ENCODE measurements at places on chromosomes 2 and 18.

DNA sequence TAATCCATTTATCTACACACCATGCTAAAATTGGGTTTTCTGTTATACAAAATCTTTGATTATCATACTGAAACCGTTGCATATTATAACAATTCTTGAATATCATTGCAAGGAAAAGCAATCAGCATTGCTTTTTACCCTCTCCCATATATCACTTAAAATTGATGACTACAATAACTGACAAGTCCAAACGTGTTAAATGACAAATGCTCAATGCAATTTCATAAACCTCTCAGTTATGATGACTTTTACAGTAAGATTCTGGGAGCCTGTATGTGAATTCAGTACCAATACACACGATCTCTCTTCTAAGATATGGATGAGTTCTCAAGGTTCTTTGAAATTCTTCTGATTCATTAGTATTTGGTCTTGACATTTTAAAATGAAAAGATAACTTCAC, 368.5 kb upstream of the TRIB2 start:
- no peak for DNase-seq

DNA sequence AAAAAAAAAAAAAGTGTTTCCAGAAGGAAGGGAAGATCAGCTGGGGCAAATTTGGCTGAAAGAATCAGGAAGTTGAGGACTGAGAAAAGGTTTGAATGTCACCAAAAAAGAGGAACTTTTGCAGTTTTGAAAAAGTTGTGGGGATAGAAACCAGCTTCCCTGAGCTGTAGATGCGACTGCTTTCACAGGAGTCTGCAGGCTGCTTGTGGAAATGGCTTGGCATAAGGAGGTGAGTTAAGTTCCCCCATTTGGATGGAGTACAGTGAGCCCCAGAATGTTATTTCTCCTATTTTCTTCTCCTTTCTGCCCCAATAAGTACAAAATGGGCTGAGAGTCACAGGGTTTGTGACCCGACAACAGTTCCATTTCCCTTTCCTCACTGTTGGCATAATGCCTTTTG, 16.5 kb upstream of the ME2 start:
- DNase-seq = no peak

DNA sequence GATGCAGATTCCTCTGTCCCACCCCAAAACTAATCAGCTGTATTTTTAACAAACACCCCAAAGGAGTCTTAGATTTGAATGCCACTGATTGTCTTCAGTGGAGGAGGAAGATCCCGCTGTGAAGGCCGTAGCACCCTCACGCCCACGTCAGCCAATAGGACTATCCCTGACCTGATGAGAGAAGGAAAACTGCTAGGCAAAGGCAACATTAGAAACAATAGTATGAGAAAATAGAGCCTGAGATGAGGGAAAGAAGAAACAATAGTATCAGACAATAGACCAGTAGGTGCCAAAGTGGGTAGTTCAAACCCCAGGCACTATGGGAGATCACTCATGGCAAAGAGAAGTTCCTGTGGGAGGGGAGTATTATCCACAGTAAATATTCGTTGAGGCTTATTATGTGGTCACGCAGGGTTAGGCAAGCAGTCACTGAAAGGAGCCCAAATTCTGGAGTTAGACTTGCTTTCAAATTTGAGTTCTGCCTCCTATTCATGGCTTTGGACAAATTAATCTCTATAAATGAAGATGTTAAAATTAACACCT, 2.8 kb downstream of the PCBP1 start:
- DNase-seq = no peak

DNA sequence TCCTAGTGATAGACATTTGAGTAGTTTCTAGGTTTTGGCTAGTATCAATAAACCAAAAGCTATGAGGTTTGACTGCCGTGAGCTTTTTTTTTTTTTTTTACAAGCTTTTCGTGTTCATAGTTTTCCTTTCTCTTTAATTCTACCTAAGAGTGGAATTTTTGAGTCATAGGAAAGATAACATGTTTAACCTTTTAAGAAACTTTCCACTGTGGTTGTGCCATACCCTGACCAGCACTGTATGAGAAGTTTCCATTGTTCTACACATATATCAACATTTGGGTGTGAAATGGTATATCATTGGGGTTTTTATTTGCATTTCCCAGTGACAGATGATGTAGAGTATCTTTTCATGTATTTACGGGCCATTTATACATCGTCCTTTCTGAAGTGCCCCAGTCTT, 31.7 kb downstream of the UBE2F start:
- no peak for DNase-seq

DNA sequence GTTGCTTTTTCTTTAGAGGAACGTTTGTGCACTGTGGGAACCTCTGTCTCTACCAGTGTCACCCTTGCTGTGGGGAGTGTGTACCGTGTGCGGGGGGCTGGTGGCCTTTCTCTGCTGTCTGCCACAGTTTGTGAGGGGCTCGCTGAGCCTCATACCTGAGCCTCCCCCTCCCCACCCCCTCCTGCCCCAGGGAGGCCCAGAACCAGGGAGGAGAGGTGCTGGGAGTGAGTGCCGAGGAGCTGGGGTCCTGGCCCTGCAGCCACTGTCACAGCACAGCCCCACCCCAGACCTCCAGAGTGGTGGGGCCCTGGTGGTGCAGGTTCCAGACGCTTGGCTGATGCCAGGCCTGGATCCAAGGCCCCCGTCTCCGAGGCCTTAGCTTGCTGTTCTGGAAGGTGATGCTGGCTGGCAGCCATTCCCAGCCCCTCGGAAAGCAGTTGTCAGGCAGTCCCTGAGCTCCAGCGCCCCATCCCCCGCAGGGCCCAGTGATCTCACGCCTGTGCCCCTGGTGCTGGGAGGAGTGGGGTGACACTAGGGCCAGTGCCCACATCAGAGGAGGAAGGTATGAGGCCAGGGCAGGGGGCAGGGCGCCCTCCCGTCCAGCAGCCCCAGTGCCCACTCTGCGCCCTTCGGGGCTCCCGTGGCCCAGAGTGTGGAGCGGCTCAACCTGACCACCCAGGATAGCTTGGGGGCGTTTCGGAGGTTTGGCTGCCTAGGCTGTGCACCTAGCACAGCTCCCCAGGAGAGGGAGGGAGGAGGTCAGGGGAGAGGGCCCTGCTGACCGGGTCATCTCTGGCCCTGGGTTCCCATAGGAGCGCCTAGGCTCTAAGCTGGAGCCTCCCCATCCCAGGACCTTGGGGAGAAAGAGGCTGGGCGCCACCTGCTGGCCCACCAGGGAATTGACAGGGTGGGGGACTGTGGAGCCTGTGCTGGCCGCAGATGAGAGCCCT, 53.0 kb upstream of the ALPP start:
- DNase-seq = no peak

DNA sequence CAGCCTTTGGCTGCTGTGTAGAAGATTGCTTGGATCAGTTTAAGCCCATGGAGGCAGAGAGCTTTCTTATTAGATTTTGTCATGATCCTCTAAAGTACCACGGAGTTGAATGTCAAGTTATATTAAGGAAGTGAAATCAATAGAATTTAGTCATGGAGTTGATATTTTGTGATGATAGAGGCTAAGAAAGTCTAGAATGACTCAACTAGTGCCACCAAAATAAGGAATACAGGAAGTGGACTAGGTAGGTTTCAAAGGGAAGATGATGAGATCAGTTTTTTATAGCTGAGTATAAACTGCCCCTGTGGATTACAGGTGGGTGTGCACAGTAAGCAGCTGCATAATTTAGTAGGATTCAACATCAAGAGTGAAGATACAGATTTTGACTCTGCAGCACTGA, 25.2 kb downstream of the FBXO36 start:
- DNase-seq = no peak

GRCh38 chr2:164975891-164976290, 20.6 kb upstream of the SLC38A11 start:
- no peak for DNase-seq

DNA sequence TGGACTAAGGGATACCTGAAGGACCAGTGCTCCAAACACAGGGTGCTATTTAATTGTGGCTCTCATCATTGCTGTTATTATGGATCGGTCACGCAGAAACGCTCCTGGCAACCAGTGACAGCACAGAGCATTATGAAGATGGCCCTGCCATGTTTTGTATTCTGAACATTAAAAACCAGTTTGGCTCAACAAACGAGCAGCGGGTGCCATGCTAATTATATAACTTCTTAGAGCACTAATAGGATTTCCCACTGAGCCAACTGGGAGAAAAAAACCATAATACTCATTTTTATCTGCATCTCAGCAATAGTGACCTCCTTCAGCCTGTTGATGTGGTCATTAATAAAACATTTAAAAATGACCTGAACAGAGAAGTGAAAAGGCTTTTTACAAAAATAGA, 212.8 kb downstream of the STK39 start:
- no peak for DNase-seq

DNA sequence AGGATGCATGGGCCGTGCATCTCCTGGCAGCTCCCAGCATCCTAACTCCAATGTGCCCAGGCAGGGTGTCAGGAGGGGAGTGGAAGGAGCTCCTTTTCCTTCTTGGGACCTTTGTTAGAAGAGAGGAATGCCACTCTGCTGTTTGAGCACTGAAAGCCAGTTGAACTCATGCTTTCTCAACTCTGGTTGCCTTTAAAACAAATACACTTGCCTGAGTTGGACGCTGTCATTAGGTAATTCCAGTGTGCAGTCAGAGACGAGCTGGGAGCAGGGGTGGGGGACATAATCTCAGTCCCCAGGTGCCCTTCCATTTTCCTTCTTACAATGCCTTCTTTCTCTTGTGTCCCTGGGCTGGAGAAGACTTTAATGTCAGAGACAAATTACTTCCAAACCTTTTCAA, 44.4 kb upstream of the IL1R2 start:
- DNase-seq = no peak

DNA sequence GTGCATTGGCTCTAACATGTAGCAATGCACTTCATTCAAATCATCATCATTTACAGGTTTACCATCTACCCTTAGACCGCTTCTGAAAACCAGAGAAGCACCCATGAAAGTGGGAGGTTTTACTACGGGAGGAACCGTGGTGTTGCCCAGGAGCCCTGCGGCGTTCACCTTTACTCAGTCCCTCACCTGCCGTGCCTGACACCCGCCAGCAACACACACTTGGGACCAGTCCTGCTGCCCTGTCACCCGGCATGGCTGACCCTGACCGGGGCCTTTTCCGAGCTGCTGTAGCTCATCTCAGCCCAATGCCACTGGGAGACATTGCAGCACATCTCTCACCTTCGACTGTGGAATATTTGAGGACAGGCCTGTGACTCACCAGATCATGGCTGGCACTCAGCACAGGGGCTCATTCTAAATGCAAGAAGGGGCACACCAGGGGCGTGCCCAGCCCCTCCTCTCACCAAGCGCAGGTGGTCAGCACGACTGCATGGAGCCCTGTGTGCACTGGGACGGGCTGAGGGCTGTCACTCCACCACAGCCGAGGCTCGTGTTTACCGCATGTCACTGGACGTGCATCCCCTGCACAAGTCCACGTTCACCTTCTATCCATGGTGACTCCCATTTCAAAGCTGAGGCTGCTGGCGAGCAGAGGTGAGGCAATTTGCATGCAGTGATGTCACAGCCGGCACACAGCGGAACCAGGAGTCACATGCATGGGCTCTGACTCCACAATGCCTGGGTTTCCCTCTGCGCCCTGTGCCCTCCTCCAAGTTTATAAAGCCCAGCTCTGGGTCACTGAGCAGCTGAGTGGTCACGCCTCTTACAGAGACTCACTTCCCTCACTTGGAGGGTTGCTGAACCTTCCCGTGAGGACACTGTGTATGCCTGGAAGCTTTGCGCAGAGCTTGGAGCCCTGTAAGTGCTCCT, 76.7 kb upstream of the SNTG2 start:
- DNase-seq = no peak

GRCh38 chr2:182191061-182191460, 205.4 kb downstream of the PPP1R1C start:
- no peak for DNase-seq

DNA sequence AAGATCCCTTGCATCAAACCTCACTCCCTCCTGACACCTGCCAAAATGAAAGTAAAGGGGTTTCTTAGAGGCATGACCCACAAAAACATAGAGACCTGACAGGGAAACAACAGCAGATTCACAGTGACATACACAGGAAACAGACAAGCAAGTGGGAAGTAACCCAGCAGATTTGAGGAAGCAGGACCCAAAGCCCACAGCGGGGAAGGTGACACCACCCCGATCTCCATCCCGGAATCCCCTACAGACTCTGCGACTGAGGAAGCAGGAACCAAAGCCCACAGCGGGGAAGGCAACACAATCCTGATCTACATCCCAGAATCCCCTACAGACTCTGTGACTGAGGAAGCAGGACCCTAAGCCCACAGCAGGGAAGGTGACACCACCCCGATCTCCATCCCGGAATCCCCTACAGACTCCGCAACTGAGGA, 21.6 kb downstream of the CIB4 start:
- no peak for DNase-seq

GRCh38 chr2:55400332-55400731, 19.3 kb downstream of the CCDC88A start:
- DNase-seq = no peak

Measured in A549 (cell line).